ENCODE measurements at places on chromosomes 11 and 22.

DNA sequence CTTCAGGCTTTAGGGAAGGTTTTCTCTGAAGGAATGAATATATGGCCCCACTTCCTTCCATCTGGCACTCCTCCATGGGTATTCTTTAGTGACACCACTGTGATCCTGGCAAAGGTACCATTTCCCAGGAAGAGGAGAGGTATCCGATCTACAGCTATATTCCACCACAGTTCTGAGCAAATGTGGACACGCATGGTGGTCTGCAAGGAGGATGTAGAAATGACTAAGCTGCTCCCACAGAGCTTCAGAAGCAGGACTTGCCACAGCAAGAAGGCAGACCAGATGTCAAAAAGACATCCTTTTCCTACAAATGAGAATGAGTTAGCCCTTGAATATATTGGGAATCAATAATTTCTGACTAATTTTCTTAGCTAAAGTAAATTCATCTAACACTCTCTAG, 45.5 kb downstream of the ARFGAP2 start:
- DNase-seq, result no peak

DNA sequence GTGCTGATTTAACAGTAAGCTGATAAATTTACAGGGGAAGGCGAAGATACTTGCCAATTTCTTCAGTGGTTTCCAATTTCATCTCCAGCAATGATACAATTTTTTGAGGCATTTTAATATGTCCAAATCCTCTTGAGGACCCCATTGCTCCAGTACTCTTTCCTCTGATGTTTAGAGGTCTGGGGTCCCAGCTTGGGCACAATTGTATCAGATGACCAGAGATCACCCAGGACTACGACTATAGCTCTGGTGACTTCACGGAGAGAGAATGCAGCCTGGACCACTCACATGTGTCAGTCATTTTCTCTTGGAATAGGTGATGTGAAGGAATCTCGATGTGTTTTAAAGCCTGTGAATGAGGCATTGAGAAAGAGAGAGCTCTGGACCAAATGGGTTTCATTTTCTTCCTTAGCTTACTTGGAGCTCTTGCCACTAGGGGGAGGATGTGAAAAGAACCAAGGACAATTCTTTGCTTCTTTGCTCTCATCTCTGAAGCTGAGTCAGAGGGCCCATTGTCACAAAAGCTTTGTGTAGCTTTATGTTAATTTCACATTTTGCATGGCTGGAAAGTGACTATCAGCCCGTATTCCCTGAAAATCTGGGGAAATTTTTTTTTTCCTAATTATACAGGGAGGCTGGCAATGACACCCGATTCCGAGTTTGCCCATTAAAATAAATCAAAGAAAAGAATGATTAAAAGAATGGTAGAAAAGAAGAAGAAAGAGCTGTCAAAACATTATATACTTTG, 6.7 kb upstream of the CCDC90B start:
- peak; percentile 41 for DNase-seq

GRCh38 chr22:33598821-33599220, 321.5 kb downstream of the LARGE1 start:
- no peak for DNase-seq

DNA sequence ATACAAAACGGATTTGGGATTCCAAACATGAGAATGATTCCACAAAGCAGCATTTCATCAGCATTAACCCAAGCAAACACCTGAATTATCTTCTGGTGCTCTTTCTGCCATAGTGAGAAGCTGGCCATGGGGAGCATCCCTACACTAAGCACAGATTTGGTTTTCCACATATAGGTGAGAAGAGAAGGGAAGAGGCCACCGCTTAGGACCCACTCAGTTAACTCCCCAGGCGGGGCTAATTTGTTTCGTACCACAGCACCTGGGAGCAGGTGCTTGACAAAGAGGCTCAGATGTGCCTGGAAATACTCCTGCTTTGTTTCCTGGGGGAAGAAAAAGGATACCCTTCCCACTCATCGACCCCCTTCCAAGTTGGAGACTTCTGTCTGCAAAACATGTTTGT, 64.2 kb downstream of the RAB30 start:
- no peak for DNase-seq

GRCh38 chr11:2858995-2859698, 26.4 kb downstream of the CDKN1C start:
- no peak for DNase-seq

GRCh38 chr11:68658661-68659060, 25.7 kb upstream of the GAL start:
- DNase-seq, result no peak

- no peak for DNase-seq
These were observed 253.3 kb downstream of the BUD13 start for GRCh38 chr11:116519499-116519898.

DNA sequence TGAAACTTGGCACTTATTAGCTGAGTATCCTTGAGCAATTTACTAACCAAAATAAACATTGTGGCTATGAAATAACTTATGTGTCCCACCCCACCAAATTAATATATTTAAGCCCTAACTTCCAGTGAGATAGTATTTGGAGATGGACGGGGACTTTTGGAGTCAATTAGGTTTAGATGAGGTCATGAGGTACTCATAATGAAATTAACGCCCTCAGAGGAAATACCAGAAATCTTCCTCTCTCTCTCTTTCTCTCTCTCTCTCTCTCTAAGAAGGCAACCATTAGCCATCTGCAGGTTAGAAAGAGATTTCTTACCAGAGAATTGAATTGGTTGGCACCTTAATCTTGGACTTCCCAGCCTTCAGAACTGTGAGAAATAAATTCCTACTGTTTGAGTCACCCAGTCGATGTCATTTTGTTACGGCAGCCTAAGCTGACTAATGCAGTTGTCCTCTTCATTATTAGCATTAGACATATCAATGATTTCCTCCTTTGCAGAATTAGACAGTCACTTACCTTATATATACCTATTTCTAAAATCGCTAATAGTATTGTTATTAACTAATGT, 1284.0 kb downstream of the FAM181B start:
- no peak for DNase-seq

DNA sequence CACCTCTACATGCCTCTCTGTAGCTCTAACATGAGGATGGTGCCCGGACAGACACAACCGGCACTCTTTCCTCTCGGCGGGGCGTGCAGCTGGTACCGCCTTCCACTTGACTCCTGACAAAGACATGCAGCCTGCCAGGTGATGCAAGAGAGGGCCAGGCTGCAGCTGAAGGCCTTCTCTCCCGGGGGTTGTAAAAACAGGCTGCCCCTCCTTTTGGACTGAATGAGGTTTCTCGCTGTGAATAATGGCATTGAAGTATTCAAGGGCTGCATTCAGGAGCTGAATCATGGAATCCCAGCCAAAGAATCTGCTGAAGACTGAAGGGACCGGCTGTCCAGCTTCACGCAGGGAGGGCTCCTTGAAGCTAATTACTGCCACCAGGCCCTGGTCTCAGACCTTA, 110.9 kb downstream of the GALNT18 start:
- peak; percentile 96 for DNase-seq

- DNase-seq, result no peak
These were observed 911.5 kb upstream of the RAG2 start for GRCh38 chr11:37509506-37509905.

DNA sequence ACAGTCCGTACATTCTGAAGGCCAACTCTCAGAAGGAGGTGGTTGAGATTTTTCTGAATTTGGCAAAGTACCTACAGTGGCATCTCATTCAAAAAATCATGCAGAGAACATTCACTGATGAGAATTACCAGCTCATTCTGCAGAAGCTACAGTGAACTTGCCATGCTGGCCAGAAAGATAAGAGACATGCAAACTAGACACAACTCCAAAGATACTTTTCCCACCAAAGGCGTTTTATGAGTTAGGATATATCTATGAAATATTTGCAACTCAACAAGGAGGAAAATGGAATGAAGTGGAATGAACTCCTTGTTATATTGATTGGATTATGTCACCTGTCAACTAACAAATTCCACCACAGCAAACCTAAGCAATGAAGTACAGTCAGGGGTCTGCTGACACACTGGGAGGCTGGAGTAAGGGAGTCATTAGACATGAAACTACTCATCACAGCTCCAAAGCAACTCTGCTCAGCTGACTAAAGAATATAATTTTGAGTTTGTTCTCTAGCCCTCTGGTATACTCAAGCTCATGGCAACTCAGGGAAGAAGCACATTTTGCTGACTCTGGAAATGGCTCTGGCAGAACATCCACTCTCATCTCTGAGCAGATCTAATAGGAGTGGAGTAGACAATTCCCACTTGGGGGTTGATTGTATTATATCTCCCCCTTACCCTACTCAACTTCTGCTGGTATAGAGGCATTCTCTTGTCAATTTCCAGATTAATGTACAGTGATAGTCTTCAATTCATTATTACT, 22.9 kb downstream of the MAML2 start:
- DNase-seq, result no peak

- no peak for DNase-seq
These were observed 75.7 kb upstream of the PITPNB start for GRCh38 chr22:27994481-27995331.

DNA sequence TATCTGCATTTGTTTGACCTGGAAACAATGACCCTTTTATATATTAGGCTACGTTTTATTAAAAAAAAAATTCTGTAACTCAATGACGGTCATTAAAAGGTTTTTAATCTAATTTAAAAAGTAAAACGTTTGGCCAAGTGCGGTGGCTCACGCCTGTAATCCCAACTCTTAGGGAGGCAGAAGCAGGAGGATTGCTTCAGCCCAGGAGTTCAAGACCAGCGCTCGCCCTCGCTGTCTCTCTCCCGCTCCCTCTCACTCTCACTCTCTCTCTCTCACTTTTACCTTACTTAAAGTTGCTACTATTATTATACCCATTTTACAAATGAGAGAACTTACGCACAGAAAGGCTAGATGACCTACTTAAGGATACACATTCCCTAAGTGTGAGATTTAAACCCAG, 814 bp upstream of the NARS2 start:
- DNase-seq, result no peak

- DNase-seq, result no peak
These were observed 46.3 kb upstream of the SLC22A25 start for GRCh38 chr11:63289658-63290057.

GRCh38 chr11:35796562-35796961, 134.0 kb downstream of the TRIM44 start:
- DNase-seq, result no peak

DNA sequence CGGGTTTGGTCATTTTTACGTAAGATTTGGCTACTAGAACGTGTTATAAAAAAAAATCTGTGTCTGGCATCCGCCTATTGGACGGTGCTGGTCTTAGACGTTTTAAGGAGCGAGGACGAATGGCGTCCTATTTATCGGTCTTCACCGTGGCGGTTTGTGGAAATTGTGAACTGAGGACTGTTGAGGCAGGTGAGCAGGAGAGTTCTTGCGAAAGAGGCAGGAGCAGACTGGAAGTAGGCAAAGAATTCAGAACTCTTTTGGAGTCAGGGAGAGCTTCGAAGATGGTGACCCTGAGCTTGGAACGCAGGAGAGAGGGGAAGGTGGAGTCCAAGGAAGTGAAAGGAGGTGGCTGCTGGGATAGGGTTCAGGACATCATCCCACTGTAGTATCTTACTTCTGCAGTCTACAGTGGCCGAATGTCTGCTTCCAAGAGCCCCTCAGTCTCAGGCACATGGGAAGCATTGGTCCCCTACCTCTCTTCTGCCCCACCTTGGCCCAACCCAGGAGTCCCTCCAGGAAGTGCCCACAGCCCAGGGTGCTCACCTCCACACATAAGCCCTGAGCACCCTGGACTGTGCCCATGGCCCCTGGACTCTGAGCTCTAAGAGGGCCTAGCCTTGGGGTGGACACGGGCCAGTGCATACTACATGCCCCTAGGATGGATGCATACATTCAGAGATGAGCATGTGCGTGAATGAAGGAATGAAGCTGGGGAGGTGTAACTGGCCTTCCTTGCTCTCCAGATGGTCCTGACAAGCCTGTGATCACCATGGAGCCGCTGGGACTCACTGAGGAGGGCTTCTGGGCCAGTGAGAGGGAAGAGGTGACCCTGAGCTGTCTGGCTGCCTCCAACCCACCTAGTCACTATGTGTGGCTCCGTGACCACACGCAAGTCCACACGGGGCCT, 3.7 kb downstream of the VSIG10L2 start:
- DNase-seq, result no peak

DNA sequence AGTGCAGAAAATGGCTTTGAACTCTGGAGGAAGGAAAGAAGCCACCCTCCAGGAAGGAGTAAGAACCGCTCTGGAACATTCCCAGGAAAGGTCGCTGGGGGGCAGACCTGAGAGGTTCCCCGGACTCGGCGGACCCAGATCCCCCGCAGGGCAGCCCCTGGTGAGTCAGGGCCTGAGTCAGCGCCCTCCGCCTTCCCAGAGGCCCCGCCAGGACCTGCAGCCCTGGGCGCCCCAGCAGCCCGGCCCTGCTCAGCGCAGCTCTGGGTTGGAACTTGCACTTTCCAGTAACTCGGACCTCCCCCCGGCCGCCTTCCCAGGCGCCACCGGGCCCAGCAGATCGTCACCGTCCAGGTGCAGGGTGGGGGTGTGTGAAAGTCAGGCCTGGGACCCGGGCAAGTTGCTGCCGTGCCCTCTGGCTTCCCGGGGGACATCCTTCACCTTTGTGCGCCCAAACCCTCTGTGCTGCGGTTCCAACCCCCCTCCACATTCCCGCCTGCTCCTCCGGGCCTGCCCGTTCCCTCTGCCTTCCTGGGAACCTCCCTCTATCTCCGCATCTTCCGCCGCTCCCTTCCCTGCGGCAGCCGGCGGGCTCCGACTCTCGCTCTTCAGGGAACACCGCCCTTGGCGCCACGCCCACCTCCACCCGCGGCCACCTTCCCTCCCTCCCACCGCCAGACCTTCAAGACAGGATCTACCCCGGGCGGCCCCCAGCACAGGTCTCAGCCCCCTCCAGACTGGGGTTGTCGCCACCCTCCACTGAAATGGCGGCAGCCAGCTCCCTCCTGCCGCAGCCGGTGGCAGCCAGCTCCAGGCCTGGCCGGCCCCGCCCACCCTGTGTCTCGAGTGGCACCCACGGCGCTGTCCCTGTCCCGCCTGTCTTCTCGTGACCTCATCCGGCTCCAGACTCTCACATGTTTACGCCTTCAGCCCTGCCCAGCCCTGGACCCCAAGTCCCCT, 36.8 kb upstream of the WNT7B start:
- no peak for DNase-seq

DNA sequence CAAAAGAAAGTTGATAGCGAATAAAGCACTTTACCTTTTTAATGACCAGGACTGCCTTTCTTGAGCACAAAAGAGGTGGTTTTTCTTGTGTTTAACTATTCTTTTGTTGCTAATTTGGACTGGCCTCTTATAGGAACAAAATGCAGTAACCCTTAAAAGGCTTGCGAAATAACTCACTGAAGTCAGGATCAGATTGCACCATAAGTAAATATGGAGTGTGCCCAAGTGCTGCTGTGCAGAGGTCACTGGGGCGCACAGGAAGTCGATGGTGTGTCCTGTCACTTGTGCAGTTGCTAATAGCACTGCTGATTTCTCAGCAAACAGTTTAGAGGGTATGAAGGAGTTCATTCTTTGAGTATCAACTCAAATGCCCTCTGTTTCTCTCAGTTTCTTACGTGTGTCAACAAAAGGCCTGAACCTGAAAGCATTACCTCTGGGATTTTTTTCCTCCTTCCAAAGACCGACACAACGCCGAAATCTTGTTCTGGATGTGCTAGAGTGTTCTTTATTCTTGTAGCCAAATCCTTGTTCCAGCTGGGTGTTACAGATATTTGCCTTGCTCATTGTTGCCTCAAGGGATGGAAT, 71.3 kb downstream of the ATXN10 start:
- DNase-seq, result no peak
